ENCODE measurements at places on chromosomes 12 and 14.

DNA sequence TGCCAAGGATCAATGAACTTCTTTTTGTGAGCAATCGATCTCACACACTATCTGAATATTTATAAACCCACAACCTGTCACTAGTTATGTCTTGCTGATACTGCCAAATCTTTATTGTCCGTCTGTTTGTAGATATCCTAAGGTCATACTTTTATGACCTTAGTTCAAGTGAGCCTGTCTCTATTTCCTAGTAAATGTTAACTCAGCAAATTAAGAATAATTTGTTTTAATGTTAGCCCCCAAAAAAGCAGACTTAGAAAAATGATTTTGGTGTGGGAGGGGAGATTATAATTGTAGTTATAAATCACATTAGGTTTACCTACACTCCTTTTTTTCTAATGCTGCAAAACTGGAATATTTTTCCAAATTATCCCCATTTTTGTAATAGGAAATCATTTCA lies 9.4 kb downstream of the STYK1 start:
- no peaks in the 10 kb centered on the region for H3K4me1 ChIP-seq
- no peak overlapping the region for H3K4me3 ChIP-seq
- H3K27ac ChIP-seq: no peak overlapping the region

DNA sequence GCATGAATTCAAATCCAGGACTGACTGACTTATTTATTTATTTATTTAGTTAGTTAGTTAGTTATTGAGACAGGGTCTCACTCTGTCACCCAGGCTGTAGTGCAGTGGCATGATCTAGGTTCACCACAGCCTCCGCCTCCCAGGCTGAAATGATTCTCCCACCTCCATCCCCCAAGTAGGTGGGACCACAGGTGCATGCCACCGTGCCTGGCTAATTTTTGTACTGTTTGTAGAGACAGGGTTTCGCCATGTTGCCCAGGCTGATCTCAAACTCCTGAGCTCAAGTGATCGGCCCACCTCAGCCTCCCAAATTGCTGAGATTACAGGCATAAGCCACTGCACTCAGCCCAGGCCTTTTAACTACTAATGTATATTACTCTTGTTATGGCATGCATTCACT lies 36.0 kb downstream of the BTG1 start:
- no peak for DNase-seq
- H3K4me3 ChIP-seq: no peak overlapping the region
- no peaks in the 10 kb centered on the region for H3K36me3 ChIP-seq
- peaks cover 64% of the 10 kb centered on the region for H3K4me1 ChIP-seq
- no peaks in the 10 kb centered on the region for H3K27me3 ChIP-seq

DNA sequence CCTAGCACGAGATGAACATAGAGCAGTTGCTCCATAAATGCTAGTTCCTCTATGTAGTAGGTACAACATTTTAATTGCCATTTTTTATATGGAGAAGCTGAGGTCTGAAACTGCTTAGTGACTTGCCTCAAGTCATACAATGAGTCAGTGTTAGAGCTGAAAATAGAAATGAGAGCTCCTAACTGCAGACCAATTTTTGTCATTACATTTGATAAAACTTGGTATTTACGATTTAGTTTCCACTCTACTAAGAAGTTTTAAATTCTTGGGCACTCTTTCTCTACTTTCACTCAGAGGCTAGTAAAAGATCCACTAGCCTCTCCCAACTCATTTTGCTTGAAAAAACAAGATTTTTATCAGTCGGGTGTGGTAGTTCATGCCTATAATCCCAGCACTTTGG lies 8.1 kb upstream of the TMED10 start:
- H3K4me1 ChIP-seq: peaks cover 5% of the 10 kb centered on the region
- no peaks in the 10 kb centered on the region for H3K36me3 ChIP-seq
- no peak for DNase-seq
- peaks cover 19% of the 10 kb centered on the region for H3K27me3 ChIP-seq
- H3K27ac ChIP-seq: no peak overlapping the region
- H3K4me3 ChIP-seq: no peak overlapping the region

GRCh38 chr12:1805441-1806081 lies 14.8 kb upstream of the LRTM2 start:
- H3K36me3 ChIP-seq: no peaks in the 10 kb centered on the region
- no peak overlapping the region for H3K4me3 ChIP-seq
- H3K27ac ChIP-seq: no peak overlapping the region
- DNase-seq: peak; percentile 5
- H3K4me1 ChIP-seq: peaks cover 6% of the 10 kb centered on the region

DNA sequence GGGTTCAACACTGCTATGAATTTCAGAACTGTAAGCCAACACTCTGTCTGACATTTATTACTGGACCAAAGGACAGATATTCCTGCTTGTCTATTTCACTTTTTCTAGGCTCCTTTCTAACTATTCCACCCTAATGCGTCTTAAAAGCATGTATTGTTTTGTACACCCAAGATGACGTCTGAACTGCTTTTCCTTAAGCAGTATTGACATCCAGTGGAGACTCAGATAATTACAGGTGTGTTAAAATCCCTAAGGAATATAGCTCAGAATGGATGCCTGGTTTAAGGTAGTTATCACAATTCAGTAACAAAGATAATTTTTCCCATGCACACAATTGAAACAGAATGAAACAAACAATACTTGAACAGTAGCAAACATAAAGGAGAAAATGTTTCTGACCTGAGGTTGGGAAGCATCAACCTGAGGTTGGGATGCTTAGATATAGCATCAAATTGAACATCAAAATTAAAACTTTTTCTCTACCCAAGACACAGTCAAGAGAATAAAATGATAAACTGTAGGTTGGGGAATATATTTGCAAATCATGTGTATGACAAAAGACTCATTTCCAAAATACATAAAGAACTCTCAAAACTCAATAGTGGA lies 93.7 kb upstream of the PTPRR start:
- H3K4me1 ChIP-seq: no peaks in the 10 kb centered on the region
- H3K27ac ChIP-seq: no peak overlapping the region
- H3K4me3 ChIP-seq: no peak overlapping the region
- no peak for DNase-seq
- peaks cover 5% of the 10 kb centered on the region for H3K36me3 ChIP-seq

- H3K27ac ChIP-seq: no peak overlapping the region
- H3K4me3 ChIP-seq: no peak overlapping the region
- peaks cover 16% of the 10 kb centered on the region for H3K27me3 ChIP-seq
- H3K4me1 ChIP-seq: no peaks in the 10 kb centered on the region
- DNase-seq: no peak
Observed at GRCh38 chr12:128133321-128134073, 133.5 kb upstream of the TMEM132C start.

DNA sequence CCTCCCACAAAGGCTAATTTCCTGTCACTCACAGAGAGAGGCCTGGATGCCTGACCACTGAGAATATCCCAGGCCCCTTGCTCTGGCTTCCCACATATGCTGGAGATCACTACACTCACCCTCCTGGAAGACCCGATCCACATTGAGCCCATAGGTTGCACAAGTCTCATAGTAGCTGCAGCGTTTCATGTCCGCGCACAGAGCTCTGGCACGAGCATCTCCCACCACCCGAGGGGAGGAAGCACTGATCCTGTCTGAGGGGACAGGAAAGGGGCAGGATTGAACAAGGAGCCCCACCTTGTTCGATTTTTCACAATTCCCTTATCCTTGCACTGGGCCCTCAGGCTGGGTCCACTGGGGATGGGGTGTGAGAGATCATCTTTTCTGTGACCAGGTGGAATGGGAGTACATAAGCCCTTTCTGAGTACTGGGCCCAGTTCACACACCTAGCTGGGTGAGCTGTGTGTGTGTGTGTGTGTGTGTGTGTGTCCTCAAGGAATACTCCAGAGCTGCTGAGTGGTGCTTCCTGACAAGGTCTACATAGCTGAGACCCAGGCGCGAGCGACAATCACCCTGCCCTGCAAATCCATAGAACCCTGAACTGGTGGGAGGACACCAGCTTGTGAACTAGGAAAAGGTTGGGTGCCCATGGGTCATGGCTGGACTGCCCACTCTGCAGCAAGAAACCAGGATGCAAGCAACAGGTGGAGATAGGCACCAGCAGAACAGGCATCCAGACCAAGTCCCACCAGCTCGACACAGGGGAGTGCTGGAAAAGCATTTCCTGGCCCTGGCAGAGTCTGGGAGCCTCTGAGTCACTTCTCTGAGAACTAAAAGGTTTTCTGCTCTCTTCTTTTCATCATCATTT lies 5.6 kb downstream of the AGAP2 start:
- no peak for DNase-seq
- no peaks in the 10 kb centered on the region for H3K36me3 ChIP-seq
- H3K27me3 ChIP-seq: peaks cover 98% of the 10 kb centered on the region
- H3K4me3 ChIP-seq: no peak overlapping the region
- H3K27ac ChIP-seq: no peak overlapping the region
- H3K4me1 ChIP-seq: peaks cover 19% of the 10 kb centered on the region

- H3K4me3 ChIP-seq: peak overlapping the region; percentile 69
- H3K36me3 ChIP-seq: peaks cover 46% of the 10 kb centered on the region
- H3K27ac ChIP-seq: peak overlapping the region; percentile 83
- no peaks in the 10 kb centered on the region for H3K27me3 ChIP-seq
Observed at GRCh38 chr12:6936636-6937480, 6.8 kb upstream of the RNU7-1 start.

DNA sequence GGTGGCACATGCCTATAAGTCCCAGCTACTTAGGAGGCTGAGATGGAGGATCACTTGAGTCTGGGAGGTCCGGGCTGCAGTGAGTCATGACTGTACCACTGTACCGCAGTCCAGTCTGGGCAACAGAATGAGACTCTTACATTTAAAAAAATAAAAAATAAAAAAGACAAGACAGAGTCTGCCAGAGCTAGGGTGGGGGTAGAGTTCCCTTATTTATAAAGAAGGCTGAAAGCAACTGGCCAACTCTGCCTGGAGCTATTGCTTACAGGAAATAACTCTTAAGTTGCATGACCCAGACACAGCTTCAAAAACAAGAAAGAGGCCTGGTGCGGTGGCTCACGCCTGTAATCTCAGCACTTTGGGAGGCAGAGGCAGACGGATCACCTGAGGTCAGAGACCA lies 31.5 kb downstream of the NUMB start:
- H3K27me3 ChIP-seq: no peaks in the 10 kb centered on the region
- no peak overlapping the region for H3K4me3 ChIP-seq
- no peak for DNase-seq
- H3K27ac ChIP-seq: no peak overlapping the region
- peaks cover 17% of the 10 kb centered on the region for H3K4me1 ChIP-seq

GRCh38 chr12:46408441-46408840 lies 35.9 kb upstream of the SLC38A2 start:
- no peak overlapping the region for H3K27ac ChIP-seq
- no peak overlapping the region for H3K4me3 ChIP-seq
- H3K4me1 ChIP-seq: peaks cover 24% of the 10 kb centered on the region
- DNase-seq: no peak
- no peaks in the 10 kb centered on the region for H3K27me3 ChIP-seq

GRCh38 chr14:95250936-95251335 lies 68.8 kb downstream of the CLMN start:
- no peaks in the 10 kb centered on the region for H3K36me3 ChIP-seq
- H3K4me3 ChIP-seq: no peak overlapping the region
- peaks cover 2% of the 10 kb centered on the region for H3K27me3 ChIP-seq
- H3K4me1 ChIP-seq: peaks cover 53% of the 10 kb centered on the region
- DNase-seq: no peak
- no peak overlapping the region for H3K27ac ChIP-seq

DNA sequence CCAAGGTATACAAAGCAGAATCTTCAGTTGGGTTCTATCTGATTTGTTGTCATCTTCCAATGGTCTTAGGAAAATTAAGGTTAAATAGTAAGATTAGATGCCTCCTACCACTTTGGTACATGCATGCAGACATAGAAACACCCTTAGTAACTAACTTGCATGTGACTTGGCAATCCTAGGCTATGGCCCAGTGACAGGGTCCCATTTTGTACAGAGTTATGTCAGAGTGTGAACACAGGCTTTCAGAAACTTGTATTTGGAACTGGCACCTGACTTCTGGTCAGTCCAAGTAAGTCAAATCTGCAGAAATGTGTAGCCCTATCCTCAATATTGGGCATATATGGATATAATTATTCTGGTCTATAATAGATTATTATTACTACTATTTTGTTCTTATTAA lies 53.1 kb downstream of the DAD1 start:
- no peak overlapping the region for H3K4me3 ChIP-seq
- no peak for DNase-seq
- H3K27ac ChIP-seq: no peak overlapping the region
- no peaks in the 10 kb centered on the region for H3K36me3 ChIP-seq
- no peaks in the 10 kb centered on the region for H3K27me3 ChIP-seq

DNA sequence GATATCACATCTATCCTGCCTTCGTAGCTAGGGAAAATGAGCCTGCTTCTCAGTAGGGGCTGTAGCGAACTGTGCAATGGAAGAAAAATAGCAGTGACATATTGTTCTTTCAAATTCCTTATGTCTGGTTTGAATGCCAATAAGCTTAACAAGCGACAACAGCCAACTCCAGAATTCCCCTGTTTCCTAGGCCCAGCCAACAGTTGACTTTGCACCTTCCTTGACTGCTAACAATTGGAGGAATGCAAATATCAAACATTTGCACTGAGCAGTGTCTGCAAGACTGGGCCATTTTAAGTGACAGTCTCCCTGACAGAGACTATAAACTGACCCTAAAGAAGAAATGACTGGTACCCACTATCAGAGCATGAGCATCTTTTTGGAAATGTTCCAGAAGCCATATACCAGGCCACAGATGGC lies 12.0 kb upstream of the SERPINA1 start:
- H3K27ac ChIP-seq: no peak overlapping the region
- H3K27me3 ChIP-seq: peaks cover 18% of the 10 kb centered on the region
- H3K4me3 ChIP-seq: no peak overlapping the region
- H3K36me3 ChIP-seq: no peaks in the 10 kb centered on the region
- H3K4me1 ChIP-seq: peaks cover 46% of the 10 kb centered on the region

- H3K27ac ChIP-seq: no peak overlapping the region
- no peak overlapping the region for H3K4me3 ChIP-seq
Observed at GRCh38 chr14:51501746-51502145, 150.0 kb upstream of the FRMD6 start.

DNA sequence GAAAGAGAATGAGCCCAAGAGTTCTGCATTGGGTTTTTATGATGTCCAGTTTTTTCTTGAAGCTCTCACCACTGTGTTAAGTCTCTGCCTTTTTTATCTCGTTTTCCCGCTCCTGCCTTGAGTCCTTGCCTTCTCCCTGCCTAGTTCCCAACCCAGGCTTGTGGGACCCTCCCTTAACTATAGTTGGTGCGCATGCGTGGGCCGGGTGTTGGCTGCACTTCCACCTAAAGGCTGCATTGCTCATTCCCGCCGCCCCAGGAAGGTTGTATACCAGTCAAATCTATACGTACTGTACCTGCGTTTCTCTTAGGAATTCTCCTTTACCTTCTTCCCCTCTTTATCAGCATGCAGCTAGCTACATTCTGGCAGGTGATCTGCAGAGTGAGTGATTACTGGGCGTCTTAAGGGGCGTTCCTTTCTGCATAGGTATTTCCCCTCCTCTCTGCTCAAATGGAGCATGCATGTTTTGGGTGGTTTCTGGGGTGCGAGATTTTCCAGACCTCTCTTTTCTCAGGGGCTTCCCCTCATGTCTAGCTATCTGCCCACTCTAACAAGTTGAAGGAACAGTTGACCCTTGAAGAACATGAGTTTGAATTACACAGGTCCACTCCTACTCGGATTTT lies 6.6 kb upstream of the REP15 start:
- H3K4me3 ChIP-seq: no peak overlapping the region
- no peaks in the 10 kb centered on the region for H3K27me3 ChIP-seq
- no peak for DNase-seq
- no peak overlapping the region for H3K27ac ChIP-seq

All from WTC11 (cell line).